Stimulated activated CD8-positive, alpha-beta memory T cell treated with anti-CD3 and anti-CD28 coated beads, Interleukin-7, amount 100 ng/mL, for 24 hours (primary cell): ENCODE measurements at places on chromosomes 7 and 10.

- no peak for DNase-seq
Observed at GRCh38 chr7:40192036-40192435, 57.2 kb downstream of the SUGCT start.

GRCh38 chr7:110609336-110609735 lies 481.6 kb upstream of the LRRN3 start:
- DNase-seq, result no peak

DNA sequence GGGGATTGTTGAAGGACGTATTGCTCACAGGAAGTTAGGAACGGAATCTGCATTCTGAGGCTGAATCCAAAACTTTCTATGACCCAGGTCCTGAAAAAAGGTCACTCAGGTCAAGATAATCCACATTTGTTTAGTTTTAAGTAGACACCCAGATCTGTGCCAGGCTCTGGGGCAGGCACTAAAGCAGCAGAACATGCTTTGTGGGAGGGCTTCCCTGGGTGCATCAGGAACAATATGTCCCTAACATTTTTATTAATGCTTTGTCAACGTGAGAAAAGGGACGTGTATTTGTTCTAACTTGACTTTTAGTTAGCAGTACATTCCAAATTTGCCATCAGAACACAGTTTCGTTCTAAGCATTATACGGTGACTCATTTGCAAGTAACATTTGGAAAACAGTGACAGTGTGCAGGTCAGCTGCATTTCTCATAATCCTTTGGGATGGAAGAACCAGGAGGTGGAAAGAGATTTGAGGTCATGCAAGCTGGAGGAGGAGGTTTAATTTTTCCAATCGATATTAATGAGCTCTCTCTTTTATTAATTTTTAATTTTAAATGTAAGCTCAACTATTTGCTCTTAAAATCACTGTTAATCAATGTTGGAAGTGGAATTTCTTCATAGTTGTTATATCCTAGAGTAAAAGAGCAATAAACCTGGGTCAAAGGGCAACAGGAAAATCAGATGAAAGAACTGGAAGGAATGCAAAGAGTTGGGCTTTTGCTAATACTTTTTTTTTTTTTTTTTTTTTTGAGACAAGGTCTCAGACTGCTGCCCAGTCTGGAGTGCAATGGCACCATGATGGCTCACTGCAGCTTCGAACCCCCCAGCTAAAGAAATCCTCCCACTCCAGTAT lies 35.0 kb downstream of the TAS2R41 start:
- DNase-seq, result no peak

GRCh38 chr7:30776971-30777370 lies 5.8 kb downstream of the MINDY4 start:
- DNase-seq, result no peak

DNA sequence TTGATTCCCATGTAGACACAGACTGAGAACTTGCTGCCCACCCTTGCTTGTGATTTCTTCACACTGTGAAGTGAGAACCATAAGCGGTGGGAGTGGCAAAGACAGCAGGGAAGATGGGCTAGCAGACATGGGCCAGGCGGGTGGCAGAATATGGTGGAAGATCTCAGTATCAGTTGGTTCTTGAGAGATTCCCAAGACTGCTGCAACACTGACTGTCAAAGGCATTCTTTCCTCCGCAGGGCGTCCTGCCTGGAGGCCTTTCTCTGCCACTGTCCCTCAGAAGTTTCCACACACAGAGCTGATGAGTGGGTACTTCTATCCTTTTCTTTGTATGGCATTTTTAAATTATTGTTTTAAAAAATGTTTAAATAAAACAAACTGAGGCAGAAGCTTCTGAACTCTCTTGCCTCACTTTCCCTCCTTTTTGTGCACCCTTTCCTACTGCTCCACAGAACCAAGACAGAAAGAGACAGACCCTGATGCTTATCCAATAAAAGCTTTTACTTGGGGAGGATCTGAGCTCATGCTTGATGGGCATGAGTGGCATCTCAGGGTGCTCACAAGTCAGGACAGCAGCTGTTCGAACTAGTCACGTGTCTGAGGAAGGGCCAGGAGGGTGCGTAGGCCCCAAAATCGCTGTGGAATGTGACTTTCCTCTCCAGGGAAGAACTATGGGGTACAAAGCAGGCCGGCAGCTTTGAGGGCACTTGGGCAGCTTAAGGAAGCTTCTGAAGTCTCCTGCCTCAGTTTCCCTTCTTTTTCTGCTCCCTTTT lies 104.7 kb upstream of the PCGF5 start:
- DNase-seq, result no peak

DNA sequence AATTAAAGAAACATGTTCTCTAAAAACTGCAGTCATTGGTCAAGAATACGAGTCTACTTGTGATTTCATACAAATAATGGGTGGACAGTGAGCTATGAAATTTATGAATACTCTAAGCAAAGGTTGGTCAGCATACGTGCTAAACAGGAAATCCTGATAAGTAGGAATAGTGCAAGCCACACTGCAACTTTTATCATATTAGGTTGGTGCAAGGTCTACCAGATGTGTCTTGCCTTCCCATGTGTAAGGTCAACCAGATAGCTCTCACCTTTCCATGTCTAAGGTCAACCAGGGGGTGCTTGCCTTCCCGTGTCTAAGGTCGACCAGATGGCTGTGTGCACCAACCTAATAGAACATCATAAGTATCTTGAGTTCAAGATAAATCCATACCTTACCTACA lies 2.0 kb upstream of the ITGB1 start:
- no peak for DNase-seq

GRCh38 chr7:90945104-90945787 lies 319.0 kb upstream of the FZD1 start:
- no peak for DNase-seq

GRCh38 chr7:135924302-135924701 lies 52.9 kb downstream of the MTPN start:
- no peak for DNase-seq

GRCh38 chr10:28331841-28332240 lies 29.0 kb upstream of the MPP7 start:
- DNase-seq, result no peak

DNA sequence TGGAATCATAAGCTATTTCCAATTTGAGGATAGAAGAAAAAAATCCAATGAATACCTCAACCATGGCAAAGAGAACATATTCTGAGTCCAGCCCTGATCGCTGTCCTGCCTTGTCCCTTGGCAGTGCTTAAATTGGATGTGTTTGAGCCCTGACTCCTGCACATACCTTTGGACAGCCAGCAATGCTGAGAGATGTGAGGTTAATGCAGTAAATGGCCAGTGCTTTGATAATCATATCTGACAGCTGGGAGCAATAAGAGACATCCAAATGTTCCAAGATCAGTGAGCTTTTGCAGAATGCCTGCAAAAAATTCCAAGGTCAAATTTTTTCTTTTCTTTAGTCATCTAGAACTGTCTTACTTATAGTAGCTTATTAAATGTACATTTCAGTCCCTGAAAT lies 80.1 kb upstream of the LRRC17 start:
- DNase-seq, result no peak

- no peak for DNase-seq
Observed at GRCh38 chr7:47778153-47778661, 170.1 kb downstream of the PKD1L1 start.

GRCh38 chr7:27199849-27200760 lies at the start of gene HOXA13:
TSS of gene HOXA13 (minus strand) at chr7:27200091. CDS start at chr7:27200077, 14 bp downstream.
- DNase-seq, result no peak

DNA sequence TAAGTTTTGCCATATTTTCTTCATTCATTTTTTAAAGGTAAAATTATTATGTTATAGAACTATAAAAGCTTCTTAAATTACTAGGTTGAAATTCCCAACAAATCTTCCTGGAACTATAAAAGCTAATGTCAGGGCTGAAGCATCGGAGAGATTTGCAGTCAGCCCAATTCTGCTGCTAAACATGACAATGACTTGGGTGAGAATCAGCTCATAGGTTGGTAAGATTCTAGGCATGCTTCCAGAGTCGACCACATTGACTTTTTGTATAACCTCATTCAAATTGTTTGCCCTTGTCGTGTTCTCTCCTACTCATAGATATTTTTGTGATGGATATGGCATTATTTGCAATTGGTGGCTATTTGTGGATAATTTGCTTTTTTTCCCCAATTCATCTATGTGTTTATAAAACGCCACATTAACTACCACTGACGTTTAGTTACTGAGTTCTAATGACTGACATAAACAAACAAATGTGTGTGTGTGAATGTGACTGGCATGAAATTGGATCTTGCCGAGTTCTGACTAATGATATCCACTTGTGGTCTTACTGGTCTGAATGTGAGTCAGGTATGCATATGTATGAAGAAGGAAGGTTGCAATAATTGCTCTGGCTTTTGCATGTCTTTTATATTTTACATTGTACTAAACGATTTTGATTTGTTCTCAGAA lies 579.8 kb downstream of the PARD3 start:
- no peak for DNase-seq
